Eye (tissue), 1 donor: ENCODE measurements at places on chromosomes 5 and 9.
A peak's percentile ranks its signal among the peaks of the same experiment; 100 is the strongest.

DNA sequence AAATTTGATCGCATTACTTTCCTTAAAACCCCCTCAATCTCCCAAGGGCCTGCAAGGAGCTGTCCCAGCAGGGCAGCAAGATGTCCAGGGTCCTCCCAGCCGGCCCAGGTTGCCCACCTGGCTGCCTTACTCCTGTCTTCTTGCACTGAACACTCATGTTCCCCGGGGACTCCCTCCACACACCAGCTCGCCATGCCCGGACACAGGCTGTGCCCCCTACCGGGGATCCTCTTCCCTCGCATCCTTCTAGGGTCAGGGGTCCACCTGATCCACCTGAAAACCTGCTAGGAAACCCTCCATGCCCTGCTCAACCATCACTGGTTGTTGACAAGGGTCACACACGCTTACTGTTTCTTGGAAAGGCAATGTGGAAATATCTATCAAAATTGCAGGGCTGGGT is 172.0 kb upstream of the MSX2 start:
- no peak for DNase-seq

DNA sequence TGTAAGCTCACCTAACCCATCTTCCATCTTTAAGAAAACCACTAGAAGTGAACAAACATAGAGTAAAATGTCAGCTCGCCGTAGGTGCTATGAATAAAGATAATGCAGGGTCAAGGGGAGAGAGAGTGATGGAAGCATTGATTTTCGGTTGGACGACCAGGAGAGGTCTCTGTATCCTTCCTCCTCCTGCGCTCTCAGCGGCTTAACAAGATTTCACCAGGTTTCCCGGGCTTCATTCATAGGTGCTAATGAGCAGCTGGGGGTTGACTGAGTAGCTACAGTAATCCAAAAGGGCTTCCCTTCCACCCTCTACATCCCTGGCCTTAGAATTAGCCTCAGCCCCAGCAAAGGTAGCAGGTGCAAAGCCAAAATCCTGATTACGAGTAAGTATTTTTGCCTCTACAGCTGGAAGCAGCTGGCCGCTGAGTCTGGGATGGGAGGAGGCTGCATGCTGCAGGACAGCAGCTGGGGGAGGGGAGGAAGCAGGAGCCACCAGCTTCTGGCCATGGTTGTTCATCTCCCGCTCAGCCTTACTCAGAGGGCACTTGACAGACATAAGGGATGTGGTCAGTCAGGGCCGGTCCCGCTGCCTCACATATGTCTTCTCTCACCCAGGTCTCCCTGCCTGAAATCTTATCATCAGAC is 112.0 kb upstream of the IL12B start:
- peak; percentile 39 for DNase-seq

- DNase-seq: peak; percentile 73
Observed at GRCh38 chr5:123814801-123815470, 303.0 kb downstream of the CSNK1G3 start.

DNA sequence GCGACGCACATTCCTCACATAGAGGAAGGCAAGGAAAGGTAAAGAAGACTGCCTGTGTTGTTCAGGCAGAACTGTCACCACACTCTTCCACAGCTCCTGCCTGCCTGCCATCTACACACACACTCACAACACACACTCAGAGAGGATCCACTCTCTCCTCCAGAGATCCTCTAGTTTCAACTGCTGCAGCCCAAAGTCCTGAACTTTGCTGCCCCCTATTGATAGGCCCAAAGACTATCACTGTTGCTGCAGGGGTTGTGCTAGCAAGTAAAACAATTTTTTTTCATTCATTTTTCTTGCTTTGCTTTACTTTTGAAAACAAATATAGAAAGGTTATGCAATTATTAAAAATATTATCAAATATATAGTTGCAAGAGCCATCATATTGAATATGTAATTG is 5.9 kb upstream of the CFAP90 start:
- peak; percentile 80 for DNase-seq

- peak; percentile 92 for DNase-seq
Observed at GRCh38 chr5:7850395-7851239, at the start of gene CFAP90. CFAP90 (minus strand) TSS chr5:7851133; CDS start chr5:7851021, 112 bp downstream.

- DNase-seq: no peak
Observed at GRCh38 chr5:74432216-74432615, 208.3 kb downstream of the ENC1 start.

DNA sequence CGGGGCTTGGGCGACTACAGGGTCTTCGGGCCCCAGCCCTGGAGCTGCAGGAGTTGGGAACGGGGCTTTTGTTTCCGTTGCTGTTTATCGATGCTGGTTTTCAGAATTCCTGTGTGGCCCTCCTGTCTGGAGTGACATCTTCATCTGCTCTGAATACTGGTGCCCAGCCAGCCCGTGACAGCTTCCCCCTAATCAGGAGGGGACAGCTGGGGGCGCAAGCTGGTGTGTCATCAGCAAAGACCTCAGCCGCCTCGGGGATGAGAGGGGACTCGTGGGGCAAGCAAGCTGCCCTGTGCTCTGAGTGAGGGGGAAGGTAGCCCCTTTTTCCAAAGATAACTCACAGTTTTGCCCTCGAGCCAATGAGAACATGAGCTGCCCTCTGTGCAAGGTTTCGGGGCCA is 110.7 kb downstream of the RXRA start:
- peak; percentile 59 for DNase-seq

- DNase-seq: no peak
Observed at GRCh38 chr9:36346569-36346968, 53.5 kb downstream of the RNF38 start.

GRCh38 chr5:127930311-127930710 is 153.3 kb upstream of the SLC12A2 start:
- no peak for DNase-seq

- DNase-seq: peak; percentile 59
Observed at GRCh38 chr5:38468978-38469706, 87.3 kb downstream of the LIFR start.

DNA sequence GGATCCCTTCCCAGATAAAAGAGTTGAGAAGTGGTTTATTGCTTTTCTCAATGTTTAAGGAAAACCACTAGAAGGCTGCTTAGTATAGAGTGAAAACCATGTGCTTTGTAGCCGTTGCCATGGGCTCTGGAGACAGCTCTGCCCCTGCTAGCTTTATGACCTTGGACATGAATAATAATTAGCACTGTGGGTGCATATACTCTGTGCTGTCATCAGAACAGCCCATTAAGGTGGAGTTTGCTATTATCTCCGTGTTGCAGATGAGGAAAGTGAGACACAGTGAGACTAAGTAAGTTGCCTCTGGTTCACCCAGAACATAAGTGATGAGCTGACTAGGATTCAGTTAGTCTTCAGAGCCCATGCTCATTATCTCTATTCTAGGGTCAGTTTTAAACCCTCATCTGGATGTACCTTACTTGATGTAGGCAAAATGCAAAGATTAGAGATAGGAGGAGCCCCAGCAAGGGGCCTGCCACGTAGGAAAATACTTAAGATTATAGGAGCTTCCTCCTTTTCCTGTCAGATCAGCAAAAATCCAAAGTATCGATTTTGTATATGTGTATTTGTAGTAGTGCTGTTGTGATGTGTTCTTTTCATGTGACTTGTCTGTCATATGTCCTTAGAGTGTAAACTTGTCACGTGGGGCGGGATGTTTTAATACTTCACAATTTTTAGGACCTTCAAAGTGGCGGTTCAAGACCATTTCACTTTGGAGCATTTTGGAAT is 102.5 kb downstream of the TLE4 start:
- no peak for DNase-seq

DNA sequence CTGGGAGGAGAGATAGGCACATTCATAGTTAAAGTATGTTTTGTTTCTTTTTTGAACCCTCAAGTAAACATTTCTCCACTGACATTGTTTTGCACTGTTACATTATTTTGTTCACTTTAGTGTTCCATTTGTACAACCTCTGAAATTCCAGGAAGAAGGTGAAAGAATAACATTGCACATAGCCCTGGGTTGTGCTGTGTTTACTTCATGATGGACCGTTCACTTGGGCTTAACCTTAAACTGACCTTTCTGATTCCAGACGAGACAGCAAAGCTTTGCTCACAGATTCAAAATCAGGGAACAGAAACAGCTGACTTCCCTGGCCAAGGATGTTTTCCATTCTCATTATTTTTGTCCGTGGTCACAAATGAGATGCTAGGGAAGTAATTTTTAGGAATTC is 42.8 kb upstream of the GDNF start:
- DNase-seq: no peak

GRCh38 chr9:93235300-93235960 is 51.5 kb downstream of the WNK2 start:
- DNase-seq: peak; percentile 61

DNA sequence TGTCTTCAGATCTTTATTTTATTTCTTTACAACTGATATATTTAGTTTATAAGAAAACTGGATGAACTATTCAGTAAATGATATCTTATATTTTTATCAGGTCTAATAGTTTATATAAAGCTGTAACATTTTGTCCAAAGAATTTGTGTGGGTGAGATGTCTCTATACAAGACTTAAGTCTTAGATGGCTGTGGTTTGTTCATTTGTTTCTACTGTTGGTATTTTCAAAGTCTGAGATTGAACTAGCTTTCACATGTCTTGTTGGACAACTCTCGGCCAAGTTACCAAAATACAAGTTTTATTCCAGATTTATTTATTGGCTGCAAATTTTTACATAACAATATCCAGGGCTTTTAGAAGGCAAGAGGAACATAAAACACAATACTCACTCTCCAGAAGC is 286.0 kb downstream of the NR2F1-AS1 start:
- DNase-seq: no peak

- DNase-seq: no peak
Observed at GRCh38 chr5:131204964-131205363, 34.2 kb downstream of the LYRM7 start.

DNA sequence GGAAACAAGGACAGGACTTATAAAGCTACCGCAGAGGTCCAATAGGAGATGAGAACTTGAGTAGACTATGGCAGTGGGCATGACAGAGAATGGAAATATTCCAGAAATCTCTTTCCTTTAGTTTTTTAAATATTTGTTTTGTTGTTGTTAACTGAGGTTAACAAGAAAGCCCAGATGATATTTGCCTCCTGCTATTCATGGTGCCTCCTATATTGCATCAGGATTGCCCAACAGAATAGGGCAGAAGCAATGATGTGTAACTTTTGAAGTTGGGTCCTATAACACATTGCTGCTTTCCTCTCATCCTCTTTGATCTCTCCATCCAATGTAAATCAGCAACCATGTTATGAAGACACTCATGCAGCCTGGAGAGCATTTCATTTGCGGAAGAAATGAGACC is 42.8 kb downstream of the PDE4D start:
- no peak for DNase-seq
